NCI-H1436 (cell line): ENCODE measurements at places on chromosomes 12 and 14.

DNA sequence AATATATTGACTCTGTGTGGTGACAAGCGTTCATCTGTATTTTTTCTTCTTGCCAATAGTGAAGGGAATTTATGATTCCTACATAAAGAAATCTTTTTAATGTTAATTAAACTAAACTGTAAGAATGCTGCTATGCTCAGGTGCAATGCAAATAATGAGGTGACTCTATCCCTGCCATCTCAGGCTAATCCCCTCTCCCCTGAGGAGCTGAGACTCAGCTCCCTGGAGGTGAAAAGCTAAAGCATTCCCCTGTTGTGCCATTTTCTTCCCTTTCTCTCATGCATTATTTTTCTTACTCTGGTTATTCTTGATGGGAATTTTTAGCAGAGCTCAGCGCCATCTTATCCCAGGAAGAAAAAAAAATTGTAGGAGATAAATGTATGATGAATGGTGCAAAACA lies 113.9 kb upstream of the FGD4 start:
- DNase-seq = no peak

DNA sequence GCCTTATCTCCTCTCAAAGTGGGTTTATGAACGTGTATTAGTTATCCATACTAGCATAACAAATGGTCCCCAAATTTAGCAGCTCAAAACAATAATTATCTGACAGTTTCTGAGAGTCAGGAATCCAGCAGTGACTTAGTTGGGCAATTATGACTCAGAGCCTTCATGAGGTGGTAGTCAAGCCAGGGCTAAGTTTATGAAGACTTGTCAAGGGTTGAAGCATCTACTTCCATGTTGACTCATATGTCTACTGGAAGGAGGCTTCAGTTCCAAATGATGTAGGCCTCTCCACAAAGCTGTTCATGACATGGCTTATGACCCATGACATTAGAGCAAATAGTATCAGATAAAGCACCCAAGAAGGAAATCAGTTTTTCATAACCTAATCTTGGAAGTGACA lies 73.2 kb downstream of the IPO8 start:
- no peak for DNase-seq

- no peak for DNase-seq
These were observed 1.6 kb downstream of the CBLN3 start for GRCh38 chr14:24427537-24428508.

DNA sequence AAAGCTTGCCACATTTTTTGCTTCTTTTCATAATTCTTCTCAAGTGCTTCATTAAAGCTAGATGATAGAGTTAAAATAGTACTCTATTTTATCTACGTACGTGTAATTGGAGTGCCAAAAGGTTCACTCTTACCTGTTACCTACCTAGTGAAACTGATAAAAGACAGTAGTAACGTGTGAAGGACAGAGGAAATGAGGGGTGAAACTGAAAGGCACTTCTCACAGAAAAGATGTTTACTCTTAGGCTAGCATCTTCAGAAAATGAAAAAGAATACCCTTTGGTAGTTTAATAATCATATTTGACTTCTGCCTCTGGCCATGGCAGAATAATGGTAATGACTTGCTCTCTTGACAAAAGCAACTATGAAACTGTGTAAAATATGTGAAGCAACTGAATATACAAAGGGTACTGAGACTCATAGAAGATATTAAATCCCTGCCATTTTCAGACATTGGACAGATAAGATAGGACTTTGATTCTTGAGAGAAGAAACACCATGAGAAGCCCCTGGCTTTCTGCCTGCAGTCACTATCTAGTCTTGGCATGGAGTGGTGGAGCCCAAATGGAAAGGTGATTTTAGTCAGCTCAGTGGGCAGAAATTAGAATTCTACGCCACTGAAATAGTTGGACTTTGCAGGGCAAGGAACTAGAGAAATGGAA lies 6.3 kb upstream of the EVL start:
- DNase-seq = no peak

GRCh38 chr14:60713513-60713912 lies 10.6 kb downstream of the SIX4 start:
- DNase-seq = no peak

- DNase-seq = no peak
These were observed 3.2 kb downstream of the MGST1 start for GRCh38 chr12:16350682-16351081.

DNA sequence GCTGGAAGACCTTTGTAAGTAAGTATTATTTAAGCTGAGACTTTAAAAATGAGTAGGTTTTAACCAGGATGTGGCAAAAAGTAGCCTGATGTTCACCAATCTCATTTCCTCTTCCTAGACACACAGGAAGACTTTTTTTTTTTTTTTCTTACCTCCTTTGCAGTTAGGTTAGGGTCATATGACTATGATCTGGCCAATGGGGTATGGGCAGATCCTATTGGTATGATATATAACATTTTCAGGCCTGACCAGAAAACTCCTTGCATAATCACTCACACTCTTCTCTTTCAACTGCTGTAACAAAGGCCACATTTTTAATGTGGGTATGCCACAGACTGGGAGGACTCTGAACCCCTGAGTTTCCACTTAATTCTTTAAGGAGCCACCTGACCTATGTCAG lies 2.7 kb upstream of the RPS6KA5 start:
- DNase-seq = no peak

DNA sequence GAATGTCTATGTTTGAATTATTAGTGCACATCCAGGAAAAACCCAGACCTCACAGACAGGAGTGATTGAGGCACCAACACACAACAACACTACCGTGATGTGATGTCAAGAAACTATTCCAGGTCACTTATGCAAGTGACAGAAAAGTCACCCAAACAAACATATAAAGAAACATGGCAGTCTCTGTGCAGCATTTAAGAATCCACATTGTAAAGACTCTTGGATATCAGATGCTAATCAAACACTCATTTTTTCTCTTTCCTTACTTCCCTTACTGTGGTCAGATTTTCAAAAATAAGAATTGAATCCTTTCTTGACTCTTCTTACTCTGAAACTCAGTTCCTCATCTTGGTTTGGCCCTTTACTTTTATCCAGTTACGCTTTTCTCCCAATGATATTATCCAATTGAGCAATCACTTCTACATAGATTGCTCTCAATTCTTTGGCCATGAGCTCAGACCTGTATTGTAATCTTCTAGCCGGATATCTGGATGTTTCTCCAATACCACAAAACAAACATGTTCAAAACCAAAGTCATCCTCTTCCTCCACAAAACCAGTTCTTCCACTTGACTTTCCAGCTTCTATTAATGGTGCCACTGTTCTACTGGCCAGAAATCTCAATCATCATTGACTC lies 115.4 kb downstream of the DUSP6 start:
- DNase-seq = no peak

DNA sequence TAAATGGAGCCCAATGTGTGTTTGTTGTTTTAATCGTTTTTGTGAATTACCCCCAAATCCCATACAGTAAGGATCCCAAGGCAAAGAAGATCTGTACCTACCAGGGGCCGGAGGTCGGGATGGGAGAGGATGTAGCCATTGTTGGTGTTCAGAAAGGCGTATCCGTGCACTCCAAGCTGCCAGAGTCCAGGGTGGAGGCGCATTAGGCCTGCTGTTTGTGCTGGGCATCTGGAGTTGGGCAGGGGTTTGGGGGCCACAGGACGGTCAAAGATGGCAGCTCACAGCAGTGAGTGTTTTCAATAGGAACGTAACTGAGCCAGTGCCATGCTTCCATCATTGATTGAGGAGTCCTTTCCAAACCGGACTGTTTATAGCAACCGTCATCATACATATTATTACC lies 40.2 kb downstream of the CACNA2D4 start:
- no peak for DNase-seq

GRCh38 chr14:72699852-72700257 lies 194.0 kb downstream of the DPF3 start:
- no peak for DNase-seq

DNA sequence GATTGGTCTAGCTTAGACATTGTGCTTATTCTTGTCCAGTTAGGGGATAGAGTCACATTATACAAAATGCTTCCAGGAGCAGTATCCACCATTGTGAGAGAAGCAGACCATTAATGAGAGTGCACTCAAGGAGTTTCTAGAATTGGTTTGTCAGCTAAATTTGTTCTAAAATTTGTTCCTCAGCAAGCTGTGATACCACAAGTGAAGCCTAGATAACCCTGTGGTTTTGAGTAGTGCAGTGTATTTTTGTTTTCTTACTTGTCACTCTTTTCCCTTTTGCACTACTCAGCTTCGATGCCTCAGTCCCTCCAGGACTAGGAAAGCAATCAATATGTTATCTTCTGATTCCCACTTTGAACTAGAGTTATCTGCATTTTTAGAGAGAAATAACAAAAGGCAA lies 42.5 kb upstream of the AKAP6 start:
- DNase-seq = no peak

DNA sequence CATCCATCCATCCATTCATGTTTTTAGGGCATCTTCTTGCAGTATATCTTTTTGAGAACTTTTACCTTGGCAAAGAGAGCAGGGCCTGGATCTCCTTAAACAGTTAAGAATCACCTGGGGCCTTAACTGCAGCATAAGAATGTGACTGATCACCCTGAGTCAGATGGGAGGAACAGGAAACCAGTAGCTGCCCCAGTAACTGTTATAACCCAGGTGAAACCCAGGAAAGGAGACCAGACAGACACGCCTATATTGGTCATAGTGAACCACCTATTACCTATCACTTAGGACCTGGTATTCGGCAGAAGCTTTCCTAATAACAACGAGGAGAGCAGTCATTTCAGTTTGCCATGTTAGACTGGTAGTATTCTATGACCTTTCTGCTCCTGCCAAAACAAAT lies 43.4 kb upstream of the NR2C1 start:
- no peak for DNase-seq

DNA sequence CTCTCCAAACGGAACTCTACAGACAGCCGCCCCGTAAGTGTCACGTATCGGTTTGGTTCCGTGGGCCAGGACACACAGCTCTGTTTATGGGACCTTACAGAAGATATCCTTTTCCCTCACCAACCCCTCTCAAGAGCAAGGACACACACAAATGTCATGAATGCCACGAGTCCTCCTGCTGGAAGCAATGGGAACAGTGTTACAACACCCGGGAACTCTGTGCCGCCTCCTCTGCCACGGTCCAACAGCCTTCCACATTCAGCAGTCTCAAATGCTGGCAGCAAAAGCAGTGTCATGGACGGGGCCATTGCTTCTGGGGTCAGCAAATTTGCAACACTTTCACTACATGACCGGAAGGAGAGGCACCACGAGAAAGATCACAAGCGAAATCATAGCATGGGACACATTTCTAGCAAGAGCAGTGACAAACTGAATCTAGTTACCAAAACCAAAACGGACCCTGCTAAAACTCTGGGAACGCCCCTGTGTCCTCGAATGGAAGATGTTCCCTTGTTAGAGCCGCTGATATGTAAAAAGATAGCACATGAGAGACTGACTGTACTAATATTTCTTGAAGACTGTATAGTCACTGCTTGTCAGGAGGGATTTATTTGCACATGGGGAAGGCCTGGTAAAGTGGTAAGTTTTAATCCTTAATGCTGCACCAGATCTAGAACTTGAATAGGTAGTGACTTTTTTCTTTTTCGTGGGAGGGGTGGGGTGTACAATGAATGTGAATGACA lies 69.7 kb downstream of the WDR20 start:
- DNase-seq = no peak

DNA sequence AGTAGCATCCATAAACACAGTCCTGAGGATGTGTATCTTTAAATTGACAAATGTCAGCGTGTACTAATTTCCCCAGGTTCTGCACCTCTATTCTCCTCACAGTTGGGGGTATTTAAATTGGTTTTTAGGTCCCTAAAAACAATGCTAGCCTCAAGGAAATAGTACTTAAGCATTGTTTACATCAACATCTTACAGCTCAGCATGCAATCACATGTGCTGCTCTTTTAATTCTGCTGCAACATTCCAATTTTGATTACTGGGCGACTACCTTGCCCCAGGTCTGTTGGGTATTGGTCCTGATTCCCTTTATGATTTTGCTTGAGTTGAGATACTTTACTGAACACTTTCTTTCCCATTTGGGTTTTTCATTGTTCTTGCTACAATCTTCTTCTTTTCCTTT lies 616.6 kb downstream of the CCER1 start:
- DNase-seq = no peak

- DNase-seq = no peak
These were observed 71.0 kb downstream of the LIN52 start for GRCh38 chr14:74155749-74156148.

DNA sequence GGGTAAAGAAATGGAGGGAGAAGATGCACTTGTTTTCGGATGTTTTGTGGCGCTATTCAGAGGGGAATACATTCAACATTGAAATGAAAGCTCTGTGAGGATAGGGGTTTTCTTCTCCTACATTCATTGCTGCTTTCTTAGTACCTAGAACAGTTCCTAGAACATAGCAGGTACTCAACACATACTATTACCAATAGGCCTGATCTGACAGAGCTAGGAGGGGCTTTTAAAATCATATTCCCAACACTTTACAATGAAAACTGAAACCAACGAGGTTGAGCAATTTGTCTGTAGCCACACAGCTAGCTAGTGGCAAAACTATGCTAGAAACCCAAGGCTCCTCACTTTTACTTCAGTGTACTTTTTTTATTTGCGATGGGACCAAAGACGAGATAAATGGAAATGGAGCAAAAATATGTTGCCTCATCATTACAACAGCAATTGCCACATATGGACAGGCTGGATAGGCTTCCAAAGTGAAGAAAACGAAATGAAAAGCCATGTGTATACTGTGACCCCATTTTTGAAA lies 23.1 kb upstream of the IL22 start:
- no peak for DNase-seq
